ENCODE measurements at places on chromosomes 11 and 22. TPM values are rescaled to one million over a fixed set of nuclear protein-coding genes. Genes with fewer than 3 reads are reported as not detected.

- no peak for DNase-seq
Observed at GRCh38 chr11:4680341-4680740, 17.3 kb downstream of the OR51E2 start.

GRCh38 chr22:26555478-26555877 lies 34.5 kb downstream of the TPST2 start:
- DNase-seq, result no peak

KIRREL3 gene
- 0.08 TPM for polyA plus RNA-seq

SHANK2 gene
- polyA plus RNA-seq, result 0.32 TPM

PIH1D2 gene
- polyA plus RNA-seq, result 1.0 TPM

- DNase-seq, result no peak
Observed at GRCh38 chr11:133253570-133253969, 278.7 kb downstream of the OPCML start.

CASP12 gene
- not detected for polyA plus RNA-seq

DNAL4 gene
- polyA plus RNA-seq, result 16.7 TPM

GRCh38 chr22:38782402-38783094 lies 11.4 kb downstream of the DNAL4 start:
- DNase-seq, result peak; percentile 33

DNA sequence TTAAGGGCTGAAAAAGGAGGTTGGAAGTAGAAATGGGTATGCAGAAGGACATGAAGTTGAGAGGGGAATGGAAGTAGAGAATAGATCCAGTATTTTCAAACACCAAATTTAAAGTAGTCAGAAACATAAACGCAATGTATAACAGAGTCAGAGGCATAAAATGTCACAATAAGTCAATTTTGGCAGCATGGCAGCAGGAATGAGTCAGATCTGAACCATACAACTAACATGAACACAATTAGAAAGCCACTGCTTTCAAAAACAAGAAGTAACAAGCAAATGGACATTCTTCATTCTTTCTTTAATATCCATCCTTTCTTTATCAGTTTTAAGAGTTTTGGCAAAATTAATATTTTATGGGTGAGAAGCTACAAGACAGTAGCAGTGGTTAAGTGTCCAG lies 2.5 kb downstream of the CHORDC1 start:
- DNase-seq, result peak; percentile 40
